ENCODE measurements at places on chromosomes 1 and 21.

DNA sequence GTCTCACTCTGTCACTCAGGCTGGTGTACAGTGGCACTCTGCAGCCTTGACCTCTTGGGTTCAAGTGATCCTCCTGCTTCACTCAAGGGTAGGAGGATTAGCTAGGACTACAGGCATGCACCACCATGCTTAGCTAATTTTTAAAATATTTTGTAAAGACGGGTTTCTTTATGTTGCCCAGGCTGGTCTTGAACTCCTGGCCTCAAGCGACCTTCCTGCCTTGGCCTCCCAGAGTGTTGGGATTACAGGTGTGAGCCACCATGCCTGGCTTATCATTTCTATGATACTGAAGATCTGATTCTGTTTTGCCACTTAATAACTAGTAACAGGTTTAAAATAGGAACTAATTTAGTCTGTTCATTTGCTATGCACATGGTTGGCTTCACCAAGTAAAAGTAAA, 33.6 kb downstream of the GNAI3 start:
- no peak for DNase-seq

- DNase-seq: no peak
These were observed 86.7 kb upstream of the POU3F1 start for GRCh38 chr1:38133304-38133703.

GRCh38 chr1:118049981-118050380, 120.4 kb downstream of the WDR3 start:
- no peak for DNase-seq

DNA sequence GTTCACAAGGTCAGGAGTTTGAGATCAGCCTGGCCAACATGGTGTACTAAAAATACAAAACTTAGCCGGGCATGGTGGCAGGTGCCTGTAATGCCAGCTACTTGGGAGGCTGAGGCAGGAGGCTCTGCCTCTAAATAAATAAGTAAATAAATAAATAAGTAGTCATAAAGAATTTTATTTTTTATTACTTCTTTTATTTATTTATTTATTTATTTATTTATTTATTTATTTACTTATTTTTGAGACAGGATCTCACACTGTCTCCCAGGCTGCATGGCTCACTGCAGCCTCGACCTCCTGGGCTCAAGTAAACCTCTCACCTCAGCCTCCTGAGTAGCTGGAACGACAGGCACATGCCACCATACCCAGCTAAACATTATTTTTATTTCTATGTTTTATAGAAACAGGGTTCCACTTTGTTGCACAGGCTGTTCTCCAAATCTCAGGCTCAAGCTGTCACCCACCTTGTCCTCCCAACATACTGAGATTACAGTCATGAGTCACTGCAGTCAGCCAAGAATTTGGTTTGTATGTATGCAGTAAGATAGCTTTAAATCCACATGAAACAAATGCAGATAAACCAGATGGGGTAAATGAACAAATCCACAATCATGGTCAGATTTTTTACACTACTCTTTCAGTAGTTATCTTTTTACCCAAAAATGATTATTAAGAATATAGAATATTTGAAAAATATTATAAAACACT, 523.3 kb upstream of the RGS18 start:
- no peak for DNase-seq

DNA sequence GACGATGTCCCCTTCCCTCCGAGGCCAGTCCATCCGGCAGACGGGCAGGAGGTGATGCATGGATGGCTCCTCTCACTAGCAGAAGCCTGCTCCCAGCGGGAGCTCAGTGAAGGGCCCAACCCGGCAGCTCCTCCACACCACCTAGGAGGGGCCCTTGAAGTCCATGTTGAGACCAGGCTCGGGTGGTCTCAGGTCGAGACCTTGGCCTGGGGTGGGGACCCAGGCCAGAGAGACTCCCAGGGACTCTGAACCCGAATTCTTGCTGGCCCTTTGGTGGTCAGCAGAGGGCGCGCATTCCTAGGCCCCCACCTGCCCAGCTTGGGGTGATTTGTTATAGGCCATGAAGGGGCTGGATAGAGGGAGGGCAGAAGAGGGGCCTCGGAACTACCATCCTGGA, 642 bp upstream of the NT5C1A start:
- DNase-seq: peak; percentile 26

- no peak for DNase-seq
These were observed 8.8 kb upstream of the FGGY start for GRCh38 chr1:59288046-59288445.

DNA sequence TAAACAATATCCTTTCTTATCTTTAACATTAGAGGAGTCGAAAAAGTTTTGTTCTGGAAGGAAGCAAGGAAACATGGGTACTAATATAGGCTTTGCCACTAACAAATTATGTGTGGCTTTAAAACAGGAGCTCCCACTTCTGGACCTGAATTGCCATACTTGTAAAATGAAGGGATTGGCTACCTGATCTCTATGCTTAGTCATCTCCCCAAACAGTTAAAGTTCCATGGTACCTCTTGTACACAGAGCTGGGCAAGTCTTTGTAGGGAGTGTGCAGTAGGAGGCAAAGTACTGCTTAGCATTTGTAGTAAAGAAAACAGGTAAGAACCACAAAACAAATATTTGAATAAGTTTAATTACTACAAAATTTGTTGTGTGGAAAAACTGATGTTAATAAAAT, 81.3 kb downstream of the MAST2 start:
- DNase-seq: no peak

GRCh38 chr1:43779266-43779665, 71.9 kb downstream of the ST3GAL3 start:
- DNase-seq: no peak

- no peak for DNase-seq
These were observed 10.8 kb downstream of the KCNN3 start for GRCh38 chr1:154859151-154859785.

GRCh38 chr1:155717041-155717440, 28.1 kb downstream of the DAP3 start:
- no peak for DNase-seq

- no peak for DNase-seq
These were observed 175.0 kb downstream of the CTH start for GRCh38 chr1:70586046-70586445.

- no peak for DNase-seq
These were observed 1.5 kb downstream of the PROX1 start for GRCh38 chr1:213989002-213989855.

DNA sequence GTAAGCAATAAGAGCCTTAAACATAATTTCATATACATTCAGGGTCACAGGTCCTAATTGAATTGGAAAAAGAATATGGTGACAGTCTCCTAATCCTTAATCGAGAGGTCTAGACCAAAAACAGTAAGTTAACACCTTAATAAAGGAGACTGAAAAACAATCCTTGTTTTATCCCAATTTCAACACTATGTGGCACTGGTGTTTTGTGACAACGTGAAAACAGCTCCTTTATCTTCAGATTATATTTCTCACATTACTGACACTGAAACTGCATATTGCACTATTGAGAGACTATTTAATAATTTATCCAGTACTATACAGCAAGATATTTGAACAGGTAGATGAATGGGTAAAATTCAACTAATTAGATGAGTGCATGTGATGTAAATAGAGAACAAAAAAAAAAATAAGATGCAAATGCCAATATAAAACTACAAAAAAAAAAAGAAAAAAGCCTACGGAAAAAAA, 34.1 kb downstream of the TP53BP2 start:
- peak; percentile 23 for DNase-seq

DNA sequence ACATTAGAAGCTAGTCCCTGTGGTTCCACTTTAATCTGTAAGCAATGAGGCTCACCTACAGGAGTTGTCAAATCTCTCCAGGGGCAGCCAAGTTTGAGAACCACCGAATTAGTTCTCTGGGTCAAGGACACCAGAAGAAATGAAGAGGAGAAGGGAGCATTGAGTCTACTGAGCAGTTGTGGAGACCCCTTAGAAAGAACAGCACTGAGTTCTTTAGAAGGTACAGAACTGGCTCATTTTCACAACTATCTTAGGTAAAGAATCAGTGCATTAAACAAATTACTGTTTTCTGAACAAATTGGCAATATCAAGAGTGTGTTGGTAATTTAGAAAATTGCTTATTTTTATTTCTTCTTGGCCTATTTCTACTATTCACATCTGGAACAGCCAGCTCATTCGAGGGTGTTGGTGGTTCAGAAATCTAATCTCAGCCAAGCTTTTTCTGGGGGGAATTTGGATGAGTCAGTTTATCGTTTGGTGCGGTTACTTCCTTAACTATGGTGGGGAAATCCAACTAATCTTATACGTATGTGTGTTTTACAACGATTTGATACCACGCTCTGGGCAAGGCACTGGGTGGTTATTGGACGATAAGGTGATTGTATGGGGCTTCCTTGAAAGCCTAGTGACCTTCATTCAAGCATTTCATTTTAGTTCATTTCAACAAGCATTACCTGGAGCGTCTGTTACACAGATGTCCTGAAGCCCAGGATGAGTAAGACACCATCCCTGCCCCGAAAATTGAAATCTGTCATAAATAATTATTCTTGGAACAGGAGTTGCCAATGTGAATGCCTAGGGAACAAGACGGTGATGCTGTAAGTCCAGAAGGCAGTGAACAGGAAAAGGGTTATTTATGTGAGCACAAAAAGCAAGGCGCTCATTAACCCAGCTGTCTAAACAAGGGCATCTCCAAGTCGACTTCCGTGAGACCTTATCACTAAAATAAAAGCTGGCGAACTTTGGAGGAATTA, 52.0 kb upstream of the TMPRSS2 start:
- no peak for DNase-seq

DNA sequence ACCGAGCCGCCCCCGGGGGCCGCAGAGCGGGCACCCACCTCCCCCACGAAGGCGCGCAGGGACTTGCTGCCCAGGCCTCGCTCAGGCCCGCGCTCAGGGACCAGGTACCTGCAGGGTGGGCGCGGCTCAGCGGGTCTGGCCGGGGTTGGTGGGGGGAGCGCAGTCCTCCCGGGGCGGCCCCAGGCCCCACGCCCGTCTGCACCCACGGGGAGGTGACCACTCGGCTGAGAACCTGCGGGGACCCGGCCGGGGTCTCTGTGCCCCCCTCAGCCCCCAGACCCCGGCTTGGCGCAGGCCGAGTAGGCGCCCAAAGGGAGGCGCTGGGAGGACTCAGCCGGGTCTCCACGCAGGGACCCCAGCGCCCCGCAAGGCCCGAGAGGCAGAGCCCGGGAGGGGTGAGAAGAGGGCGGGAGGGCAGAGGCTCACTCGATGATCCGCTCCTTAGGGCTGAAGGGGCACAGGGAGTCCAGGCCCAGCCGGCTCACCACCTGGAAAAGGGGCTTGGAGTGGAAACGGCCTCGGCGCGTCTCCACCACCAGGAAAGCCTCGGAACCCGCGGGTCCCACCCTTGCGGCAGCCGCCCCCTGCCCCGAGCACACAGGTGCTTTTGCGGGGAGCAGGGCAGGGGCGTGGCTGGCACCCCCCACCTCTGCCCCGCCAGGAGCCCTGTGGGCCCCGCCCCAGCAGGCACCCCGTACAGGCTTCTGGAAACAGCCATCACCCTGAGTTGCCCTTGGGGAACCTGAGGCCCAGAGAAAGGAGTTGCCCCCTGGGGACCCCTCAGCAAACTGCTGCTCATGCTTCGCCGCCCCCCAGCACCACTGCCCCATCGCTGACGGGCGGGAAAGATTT, 9.3 kb downstream of the FTCD start:
- DNase-seq: no peak

GRCh38 chr1:61447106-61447967, 277.6 kb downstream of the TM2D1 start:
- no peak for DNase-seq

DNA sequence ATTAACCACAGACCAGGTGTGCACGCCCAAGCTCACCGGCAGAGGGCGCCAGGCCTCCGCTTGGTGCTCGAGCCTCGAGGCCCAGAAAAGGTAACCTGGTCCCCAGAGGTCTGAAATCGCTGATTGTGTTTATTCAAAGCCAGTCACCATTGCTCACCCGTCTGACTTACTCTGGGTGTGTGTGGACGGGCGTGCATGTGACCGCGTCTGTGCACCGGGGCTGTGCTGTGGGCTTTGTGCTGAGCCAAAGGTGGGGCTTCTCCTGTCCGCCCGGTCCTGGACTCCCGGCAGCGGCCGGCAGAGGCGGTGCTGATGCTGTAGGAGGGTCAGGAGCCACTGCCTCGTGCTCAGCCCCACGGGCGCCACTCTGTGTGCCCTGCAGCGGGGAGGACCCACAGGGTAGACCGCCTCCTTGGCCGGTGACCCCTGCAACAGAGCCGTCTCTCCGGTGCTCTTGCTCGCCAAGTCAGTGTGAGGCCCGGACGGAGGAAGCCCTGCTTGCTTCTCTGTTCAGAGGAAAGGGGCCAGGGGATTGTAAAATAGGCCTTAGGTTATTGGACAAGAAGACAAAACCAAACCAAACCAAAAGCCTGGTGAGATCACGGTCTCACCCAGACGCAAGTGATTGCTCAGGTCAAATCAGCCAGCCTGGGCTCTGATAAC, 32.0 kb upstream of the BTG2 start:
- peak; percentile 83 for DNase-seq

- DNase-seq: no peak
These were observed 518.2 kb downstream of the ADGRL2 start for GRCh38 chr1:82318921-82319320.

- no peak for DNase-seq
These were observed 73.2 kb downstream of the DAB1 start for GRCh38 chr1:57350610-57351009.

DNA sequence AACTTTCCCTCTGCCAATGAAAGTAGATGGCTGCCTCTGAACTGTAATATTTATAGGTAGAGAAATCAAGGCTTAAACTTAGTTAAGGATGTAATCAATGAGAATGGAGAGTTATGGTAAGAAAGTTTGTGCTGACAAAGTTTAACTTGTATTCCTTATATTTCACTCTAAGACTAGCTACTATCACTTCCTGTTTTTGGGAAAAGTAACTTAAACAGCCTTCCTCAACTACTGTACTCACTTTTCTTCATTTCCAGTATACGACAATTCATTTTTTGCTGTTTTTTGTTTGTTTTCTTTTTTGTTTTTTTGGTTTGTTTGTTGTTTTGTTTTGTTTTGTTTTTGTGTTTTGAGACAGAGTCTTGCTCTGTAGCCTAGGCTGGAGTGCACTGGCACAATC, 3.7 kb downstream of the RGS18 start:
- DNase-seq: no peak

- no peak for DNase-seq
These were observed 265.9 kb upstream of the C1orf105 start for GRCh38 chr1:172154551-172154950.

- DNase-seq: no peak
These were observed 6.2 kb downstream of the TMEM59 start for GRCh38 chr1:54046671-54047383.

DNA sequence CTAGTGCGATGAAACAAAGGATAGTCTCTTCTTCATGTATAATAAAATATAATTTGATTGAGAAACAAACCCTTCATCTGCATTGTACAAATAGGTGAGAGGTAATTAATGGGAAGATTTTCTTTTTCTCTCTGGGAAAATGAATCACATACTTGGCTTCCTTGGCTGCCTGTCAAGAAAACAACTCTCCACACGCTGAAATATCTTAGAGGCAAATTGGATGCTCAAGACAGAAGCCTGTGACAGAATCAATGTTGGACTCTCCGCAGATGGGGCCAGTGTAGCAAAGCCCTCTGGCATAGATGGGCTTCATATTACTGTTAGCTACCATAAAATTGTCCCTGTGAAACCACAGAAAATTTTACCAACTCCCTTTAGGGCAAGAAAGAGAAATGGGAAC, 186.6 kb downstream of the GRIK1 start:
- no peak for DNase-seq

All from HEK293T (cell line).